ENCODE measurements at places on chromosomes 11 and 22.

DNA sequence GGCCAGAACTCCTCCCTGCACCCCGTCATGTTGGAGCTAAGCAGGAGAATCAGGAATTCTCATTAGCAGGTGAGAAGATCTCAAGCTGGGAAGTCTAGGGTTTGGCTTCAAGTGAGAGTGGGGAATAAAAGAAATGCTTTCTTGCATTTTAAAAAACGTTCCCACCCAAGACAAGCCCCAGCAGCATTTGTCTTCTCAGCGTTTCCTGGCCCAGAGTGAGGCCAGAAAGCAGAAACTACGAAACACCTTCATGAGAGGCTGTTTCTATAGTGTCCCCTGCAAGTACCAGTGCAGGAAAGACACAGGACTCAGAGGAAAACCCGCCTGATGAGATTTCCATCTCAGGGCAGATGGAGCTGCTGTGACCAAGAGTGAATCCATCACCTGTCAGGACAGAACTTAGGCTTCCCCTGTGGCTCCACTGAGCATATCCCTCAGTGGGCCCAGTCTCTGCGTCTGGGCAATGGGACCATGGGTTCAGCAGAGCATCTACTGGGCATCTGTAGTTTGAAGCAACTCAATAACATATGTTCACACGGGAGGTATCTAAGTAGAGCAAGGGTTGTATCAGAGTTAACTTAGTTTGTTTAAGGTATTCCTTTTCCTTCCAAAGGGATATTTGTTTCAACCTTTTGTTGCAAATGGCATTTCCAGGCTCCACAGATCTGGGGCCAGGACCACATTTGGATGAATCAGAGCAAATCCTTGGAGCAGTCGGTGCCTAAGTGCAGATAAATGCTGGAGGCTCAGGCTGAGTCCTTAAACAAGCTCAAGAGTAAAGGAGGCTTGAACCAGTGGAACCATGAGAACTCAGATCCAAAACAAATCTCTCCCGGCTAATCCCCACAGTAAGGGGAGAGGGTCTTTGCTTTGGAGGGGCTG lies 548.3 kb downstream of the MIAT start:
- no peak for DNase-seq

DNA sequence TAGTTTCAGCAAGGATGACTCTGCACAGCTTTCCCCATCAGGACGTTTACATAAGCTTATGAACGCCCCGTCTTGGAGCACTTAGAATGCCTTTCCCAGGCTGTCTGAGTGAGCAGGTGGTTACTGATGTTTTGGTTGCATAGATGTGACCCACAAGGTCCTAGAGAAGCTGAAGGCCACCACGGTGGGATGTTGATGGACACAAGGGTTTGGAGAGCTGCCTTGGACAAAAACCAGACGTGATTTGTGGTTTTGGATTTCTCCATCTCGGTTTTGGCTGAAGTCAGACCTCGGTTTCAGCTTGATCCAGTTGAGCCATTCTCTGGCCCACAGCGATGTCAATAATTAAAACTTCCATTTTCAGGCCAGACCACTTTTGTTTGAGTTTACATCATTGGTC lies 151.9 kb downstream of the LDLRAD3 start:
- DNase-seq, result no peak

DNA sequence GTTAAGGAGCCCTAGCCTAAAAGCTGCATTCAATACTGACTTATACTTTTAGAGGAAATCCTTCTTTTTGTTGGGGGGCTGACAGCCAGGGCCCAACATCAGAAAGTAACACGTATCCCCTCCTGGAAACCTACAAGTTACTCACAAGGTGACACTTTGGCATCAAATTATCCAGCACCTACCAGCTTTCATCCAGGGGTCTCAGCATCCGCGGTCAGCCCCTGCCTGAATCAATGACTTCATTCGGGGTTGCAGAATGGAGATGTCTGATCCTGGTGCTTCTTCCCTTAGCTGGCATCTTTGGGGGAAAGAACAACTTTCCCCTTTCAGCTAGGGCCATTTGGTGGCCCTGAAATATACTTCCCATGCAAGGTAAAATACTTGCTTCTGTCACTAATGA lies 5.3 kb upstream of the NAP1L4 start:
- no peak for DNase-seq

GRCh38 chr11:75938543-75938942 lies 123.5 kb downstream of the UVRAG start:
- no peak for DNase-seq

- DNase-seq, result no peak
Observed at GRCh38 chr11:131483453-131483852, 113.0 kb downstream of the NTM start.

DNA sequence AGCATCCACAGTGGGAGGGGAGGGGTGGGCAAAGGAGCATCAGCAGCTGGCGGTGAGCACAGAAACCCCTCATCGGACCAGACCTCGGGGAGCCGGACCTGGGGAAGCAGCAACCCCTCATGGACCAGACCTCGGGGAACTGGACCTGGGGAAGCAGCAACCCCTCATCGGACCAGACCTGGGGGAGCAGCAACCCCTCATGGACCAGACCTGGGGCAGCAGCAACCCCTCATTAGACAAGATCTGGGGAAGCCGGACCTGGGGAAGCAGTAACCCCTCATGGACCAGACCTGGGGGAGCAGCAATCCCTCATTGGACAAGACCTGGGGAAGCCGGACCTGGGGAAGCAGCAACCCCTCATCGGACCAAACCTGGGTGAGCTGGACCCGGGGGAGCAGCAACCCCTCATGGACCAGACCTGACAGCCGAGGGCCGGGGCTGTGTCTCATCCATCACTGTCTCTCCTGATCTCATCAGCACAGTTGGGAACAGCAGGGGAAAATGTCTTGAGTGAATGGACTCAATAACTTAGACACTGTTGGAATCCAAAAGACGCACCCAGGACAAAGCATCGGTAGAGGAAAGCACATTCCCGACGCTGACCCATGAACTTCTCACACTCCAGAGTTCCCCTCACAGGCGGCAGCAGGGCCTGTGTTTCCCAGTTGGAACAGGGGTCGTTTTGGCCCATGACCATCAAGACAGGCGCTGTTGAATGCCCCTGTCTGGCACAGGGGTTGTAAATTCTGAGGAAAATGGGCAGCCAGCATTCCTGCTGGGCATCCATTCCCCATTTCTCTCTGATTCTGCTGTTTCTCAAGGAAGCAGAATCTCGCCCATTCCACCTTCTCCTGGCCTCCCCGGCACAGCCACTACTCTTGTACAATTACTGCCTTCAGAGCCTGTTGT lies 1494.6 kb downstream of the TBC1D22A start:
- no peak for DNase-seq

GRCh38 chr22:38075105-38075825 lies 8.7 kb downstream of the SLC16A8 start:
- peak; percentile 27 for DNase-seq

DNA sequence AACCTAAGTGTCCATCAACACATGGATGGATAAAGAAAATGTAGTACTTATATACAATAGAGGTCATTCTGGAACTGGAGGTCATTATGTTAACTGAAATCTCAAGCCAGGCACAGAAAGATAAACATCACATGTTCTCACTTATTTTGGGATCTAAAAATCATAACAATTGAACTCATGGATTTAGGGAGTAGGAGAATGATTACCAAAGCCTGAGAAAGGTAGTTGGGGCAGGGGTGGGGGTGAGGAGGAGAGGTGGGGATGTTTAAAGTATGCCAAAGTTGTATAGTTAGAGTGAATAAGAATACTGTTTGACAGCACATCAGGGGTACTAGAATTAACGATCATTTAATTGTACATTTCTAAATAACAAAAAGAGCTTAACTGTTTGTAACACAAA lies 1112.7 kb downstream of the DLG2 start:
- no peak for DNase-seq

All from left hindlimb (tissue), 1 donor.